ENCODE measurements at places on chromosomes 7 and 10. TPM values are rescaled to one million over a fixed set of nuclear protein-coding genes. Genes with fewer than 3 reads are reported as not detected.

- peaks cover 7% of the 10 kb centered on the region for H3K4me1 ChIP-seq
- H3K36me3 ChIP-seq = no peaks in the 10 kb centered on the region
- H3K4me3 ChIP-seq = no peak overlapping the region
- H3K27me3 ChIP-seq = no peaks in the 10 kb centered on the region
- no peak overlapping the region for H3K27ac ChIP-seq
Observed at GRCh38 chr10:91702620-91703019, 69.7 kb upstream of the PPP1R3C start.

GRCh38 chr10:53808677-53809372, 992.2 kb downstream of the PCDH15 start:
- no peaks in the 10 kb centered on the region for H3K4me1 ChIP-seq
- no peak for DNase-seq
- no peaks in the 10 kb centered on the region for H3K36me3 ChIP-seq
- H3K27ac ChIP-seq = no peak overlapping the region

- no peak overlapping the region for H3K4me3 ChIP-seq
- no peaks in the 10 kb centered on the region for H3K27me3 ChIP-seq
- H3K4me1 ChIP-seq = no peaks in the 10 kb centered on the region
- H3K36me3 ChIP-seq = no peaks in the 10 kb centered on the region
Observed at GRCh38 chr10:93280121-93280698, 201.9 kb downstream of the MYOF start.

- no peaks in the 10 kb centered on the region for H3K36me3 ChIP-seq
- H3K27ac ChIP-seq = no peak overlapping the region
- H3K27me3 ChIP-seq = no peaks in the 10 kb centered on the region
- no peak overlapping the region for H3K4me3 ChIP-seq
Observed at GRCh38 chr7:27513885-27514284, 148.8 kb downstream of the HIBADH start.

- no peak overlapping the region for H3K27ac ChIP-seq
- H3K36me3 ChIP-seq = no peaks in the 10 kb centered on the region
- H3K4me1 ChIP-seq = no peaks in the 10 kb centered on the region
- H3K4me3 ChIP-seq = no peak overlapping the region
- no peak for DNase-seq
Observed at GRCh38 chr7:33673029-33673700, 232.2 kb upstream of the BMPER start.

MUC12 gene
- total RNA-seq = 0.85 TPM

SFRP5 gene
- total RNA-seq = not detected

DNAH11 gene
- total RNA-seq = 0.75 TPM

NKX6-2 gene
- total RNA-seq = not detected

PRR15 gene
- total RNA-seq = not detected

Data from ascending aorta (tissue), 2 donors.